ENCODE measurements at places on chromosomes 7 and 10.

DNA sequence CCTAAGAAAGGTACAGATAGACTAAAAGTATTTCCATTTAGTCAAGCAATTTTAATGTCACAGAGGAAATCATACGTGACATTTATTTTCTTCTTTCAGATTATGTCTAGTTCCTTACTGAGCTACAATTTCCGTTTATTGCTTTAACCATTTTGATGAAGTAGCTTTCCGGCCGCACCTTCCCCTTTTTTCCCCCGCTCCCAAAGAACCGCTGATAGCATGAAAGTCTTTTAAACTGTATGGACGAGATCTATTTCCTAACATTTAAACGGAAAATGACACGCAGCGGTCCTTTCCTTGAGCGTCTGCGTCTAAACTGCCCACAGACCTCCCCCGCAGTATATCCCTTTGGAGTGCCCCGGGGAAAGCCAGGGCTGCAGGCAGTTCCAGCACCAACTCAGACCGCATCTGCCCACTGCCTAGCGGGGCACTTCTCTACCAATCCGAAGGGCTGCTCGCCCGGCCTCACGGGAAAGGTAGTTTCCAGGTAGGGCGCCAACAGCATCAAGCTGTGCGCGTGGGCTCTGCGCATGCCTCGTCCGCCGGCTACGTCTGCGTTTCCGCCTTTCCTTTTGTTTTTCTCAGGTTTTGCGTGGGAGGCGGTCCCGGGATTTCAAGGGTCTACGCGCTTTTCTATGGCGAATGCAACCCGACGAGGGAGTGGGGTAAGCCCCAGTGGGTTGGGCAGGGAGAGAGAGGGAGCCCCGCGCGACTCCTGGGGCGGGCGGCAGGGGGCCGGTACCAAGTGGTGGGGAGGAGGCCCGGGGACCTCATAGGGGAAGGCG lies at the start of gene ZNF33A:
Gene ZNF33A, plus strand, starts transcription at position 557 of the 785 bp plus-strand sequence. CDS start 1,667 bp downstream, outside the sequence.
- no peaks in the 10 kb centered on the region for H3K27me3 ChIP-seq
- H3K4me3 ChIP-seq = peak within 1 kb of the TSS; percentile 99
- peak; percentile 85 for DNase-seq
- peak within 1 kb of the TSS; percentile 100 for H3K27ac ChIP-seq

DNA sequence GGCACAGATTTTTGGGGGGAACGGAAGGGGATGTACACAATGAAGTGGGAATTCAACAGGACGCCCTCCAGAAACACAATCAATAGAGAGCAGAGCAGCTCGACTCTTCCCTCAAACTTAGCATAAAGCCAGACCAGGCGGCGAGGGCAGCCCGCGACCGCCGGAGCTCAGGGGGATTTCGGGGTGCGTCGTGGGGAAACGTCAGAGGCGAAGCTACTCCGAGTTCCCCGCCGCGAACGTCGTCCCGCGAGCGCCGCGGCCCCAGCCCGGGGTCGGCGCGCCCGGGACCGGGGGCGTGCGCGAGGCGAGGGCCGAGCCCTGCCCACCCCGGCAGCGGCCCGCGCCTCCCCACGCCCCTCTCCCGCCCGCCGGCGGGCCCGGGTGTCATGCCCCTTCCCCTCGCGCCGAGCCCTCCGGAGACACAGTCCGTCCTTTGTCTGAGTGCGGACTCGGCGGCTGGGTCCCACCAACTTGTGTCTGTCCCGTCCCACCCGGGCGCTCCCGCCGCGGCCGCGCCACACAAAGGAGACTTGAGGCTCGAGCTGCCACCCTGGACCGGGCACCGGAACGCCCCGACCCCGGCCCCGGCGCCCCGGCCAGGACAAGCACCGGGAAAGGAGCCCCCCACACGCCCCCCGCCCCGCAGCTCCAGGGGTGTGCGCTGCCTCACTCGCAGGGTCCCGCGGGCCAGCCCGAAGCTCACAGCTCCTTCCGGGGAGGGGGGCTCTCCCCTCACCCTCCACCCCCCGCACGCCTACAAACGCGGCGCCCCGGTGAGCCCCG lies 634 bp downstream of the EZH2 start:
- peak overlapping the region; percentile 92 for H3K4me3 ChIP-seq
- peaks cover 19% of the 10 kb centered on the region for H3K36me3 ChIP-seq
- H3K27ac ChIP-seq = peak overlapping the region; percentile 93
- peaks cover 10% of the 10 kb centered on the region for H3K4me1 ChIP-seq
- H3K27me3 ChIP-seq = no peaks in the 10 kb centered on the region

GRCh38 chr10:2641028-2641427 lies 426.3 kb upstream of the PFKP start:
- peaks cover 5% of the 10 kb centered on the region for H3K27me3 ChIP-seq
- no peak for DNase-seq
- no peak overlapping the region for H3K27ac ChIP-seq

DNA sequence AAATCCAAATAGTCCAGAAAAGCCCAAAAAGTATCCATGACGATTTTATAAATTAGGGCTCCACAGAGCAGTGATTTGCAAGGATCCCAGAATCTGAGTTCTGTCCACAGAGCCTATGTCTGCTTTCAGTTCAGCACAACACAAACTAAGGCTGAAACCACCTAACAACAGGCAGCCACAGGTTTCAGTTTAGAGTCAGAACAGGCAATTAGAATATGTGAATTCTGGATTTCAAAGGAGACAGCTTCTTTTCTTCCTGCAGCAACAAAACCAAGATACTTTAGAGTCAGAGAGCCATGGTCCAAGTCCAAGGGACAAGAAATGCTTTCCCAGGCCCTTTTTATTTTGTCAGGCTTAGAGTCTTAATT lies 23.6 kb downstream of the IFIT3 start:
- no peak overlapping the region for H3K27ac ChIP-seq
- H3K4me1 ChIP-seq = no peaks in the 10 kb centered on the region
- no peak for DNase-seq
- H3K4me3 ChIP-seq = no peak overlapping the region
- no peaks in the 10 kb centered on the region for H3K36me3 ChIP-seq

DNA sequence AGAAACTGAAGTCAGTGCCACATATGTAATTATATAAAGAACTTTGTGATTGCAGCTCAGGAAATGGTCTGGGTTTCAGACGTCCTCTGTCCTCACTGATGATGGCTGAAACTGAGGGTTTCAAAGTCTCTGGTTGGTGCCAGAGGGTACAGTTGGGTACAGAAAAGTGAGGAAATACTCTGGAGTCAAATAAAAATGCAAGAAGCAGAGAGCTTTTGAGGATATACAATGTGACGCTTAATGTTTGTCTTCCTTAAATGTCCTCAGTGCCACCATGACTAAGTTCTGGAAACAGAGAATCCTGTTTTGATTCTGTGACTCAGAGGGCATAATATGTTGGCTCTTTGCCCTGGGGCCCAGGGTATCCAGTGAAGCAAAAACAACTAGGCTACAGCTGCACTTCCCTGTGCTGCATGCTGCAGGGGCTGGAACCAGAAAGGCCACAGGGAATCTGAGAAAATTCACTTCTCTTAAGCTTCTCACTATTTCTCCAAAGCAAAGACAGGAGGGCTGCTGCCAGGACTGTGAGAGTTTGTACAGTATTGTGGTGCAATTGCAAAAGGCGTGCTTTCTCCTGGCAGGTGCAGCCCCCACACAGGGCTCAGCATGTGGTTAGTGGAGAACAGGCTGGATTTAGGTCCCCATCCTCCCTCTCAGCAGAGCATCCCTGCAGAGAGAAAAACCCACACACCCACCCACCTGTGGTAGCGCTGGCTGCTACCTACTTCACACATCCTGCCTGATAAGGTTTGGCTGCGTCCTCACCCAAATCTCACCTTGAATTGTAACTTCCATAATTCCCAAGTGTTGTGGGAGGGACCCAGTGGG lies 169.5 kb upstream of the SVIL start:
- H3K4me1 ChIP-seq = no peaks in the 10 kb centered on the region
- peaks cover 45% of the 10 kb centered on the region for H3K27me3 ChIP-seq
- H3K36me3 ChIP-seq = no peaks in the 10 kb centered on the region
- no peak overlapping the region for H3K4me3 ChIP-seq

- no peak for DNase-seq
- H3K27me3 ChIP-seq = peaks cover 12% of the 10 kb centered on the region
- H3K4me1 ChIP-seq = no peaks in the 10 kb centered on the region
- H3K4me3 ChIP-seq = no peak overlapping the region
Observed at GRCh38 chr10:66931340-66931948, 5.6 kb downstream of the LRRTM3 start.

DNA sequence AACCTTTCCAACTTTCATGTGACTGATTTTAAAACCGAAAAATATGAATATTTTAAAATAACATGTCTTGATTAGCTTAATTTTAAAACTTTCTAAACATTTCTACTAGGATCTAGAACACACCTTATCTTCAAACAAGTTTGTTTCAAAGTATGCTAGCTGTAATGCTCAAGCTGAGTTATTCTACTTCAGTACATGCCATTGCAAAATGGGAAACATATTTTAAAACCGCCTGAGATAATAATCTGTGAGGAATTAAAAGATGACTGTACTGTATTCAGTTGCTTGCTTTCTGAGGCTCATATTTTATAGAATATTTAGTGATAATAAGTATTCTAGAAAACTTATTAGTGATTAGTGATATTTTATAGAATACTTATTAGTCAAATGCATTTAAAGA lies 99.6 kb downstream of the LMBR1 start:
- no peak overlapping the region for H3K27ac ChIP-seq

- DNase-seq = no peak
- H3K27ac ChIP-seq = no peak overlapping the region
- H3K36me3 ChIP-seq = peaks cover 9% of the 10 kb centered on the region
Observed at GRCh38 chr7:102030696-102031095, 213.3 kb downstream of the CUX1 start.

GRCh38 chr10:113712755-113713639 lies 33.3 kb downstream of the CASP7 start:
- peaks cover 5% of the 10 kb centered on the region for H3K36me3 ChIP-seq
- no peak overlapping the region for H3K27ac ChIP-seq
- peaks cover 33% of the 10 kb centered on the region for H3K4me1 ChIP-seq
- no peak overlapping the region for H3K4me3 ChIP-seq
- no peaks in the 10 kb centered on the region for H3K27me3 ChIP-seq
- DNase-seq = no peak

- H3K4me1 ChIP-seq = no peaks in the 10 kb centered on the region
- no peak for DNase-seq
- H3K4me3 ChIP-seq = no peak overlapping the region
- no peaks in the 10 kb centered on the region for H3K27me3 ChIP-seq
- H3K36me3 ChIP-seq = no peaks in the 10 kb centered on the region
Observed at GRCh38 chr10:76643511-76643911, 994.1 kb downstream of the KCNMA1 start.

DNA sequence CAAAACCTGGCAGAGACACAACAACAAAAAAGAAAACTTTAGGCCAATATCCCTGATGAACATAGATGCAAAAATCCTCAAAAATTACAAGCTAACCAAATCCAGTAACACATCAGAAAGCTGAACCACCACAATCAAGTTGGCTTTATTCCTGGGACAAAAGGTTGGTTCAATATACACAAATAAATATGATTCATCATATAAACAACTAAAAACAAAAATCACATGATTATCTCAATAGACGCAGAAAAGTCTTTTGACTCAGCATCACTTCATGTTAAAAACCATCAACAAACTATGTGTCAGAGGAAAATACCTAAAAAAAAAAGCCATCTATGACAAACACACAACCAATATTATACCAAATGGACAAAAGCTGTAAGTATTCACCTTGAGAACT lies 283.5 kb downstream of the THSD7A start:
- no peaks in the 10 kb centered on the region for H3K36me3 ChIP-seq
- no peak overlapping the region for H3K4me3 ChIP-seq
- no peaks in the 10 kb centered on the region for H3K27me3 ChIP-seq
- no peaks in the 10 kb centered on the region for H3K4me1 ChIP-seq

- no peak overlapping the region for H3K4me3 ChIP-seq
- H3K27ac ChIP-seq = no peak overlapping the region
Observed at GRCh38 chr7:1681581-1681980, 11.5 kb downstream of the ELFN1 start.

DNA sequence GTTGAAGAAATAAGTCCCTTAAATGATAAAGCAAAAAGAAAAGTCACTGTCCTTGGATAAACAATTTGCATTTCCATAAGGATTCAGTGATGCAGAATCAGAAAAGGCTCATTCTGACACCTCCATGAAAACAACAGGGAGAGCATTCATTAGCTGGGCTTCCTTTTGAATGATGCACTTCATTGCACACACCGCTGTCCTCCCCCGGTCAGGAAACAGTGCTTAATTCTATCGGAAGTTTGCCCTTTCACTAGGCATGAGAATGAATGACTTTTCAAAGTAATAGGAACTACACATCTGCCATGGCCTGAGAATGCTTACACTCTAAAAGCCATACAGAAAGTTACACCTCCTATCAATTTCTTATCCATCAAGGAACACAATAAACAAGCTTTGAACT lies 4.2 kb downstream of the PCDH15 start:
- H3K27me3 ChIP-seq = no peaks in the 10 kb centered on the region
- DNase-seq = no peak
- no peaks in the 10 kb centered on the region for H3K4me1 ChIP-seq
- no peaks in the 10 kb centered on the region for H3K36me3 ChIP-seq
- H3K4me3 ChIP-seq = no peak overlapping the region

DNA sequence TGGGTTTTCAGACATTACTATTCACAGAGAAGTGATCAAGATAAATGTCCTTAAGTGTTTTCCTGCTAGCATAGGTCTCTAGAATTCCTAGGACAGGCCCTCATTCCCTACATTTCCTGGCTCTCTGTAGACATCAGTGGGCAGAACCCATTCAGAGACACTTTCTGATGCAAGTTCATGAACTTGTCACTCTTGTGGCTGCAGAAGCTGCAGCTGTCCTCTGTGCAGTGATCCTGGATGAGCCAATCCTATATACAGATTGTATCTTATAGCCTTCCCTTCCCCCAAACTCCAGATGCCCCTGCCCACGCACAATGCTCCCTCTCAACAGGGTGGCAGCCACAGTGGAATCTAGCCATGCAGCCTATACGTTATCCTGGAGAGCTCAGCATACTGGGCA lies 12.6 kb upstream of the GRB10 start:
- no peak overlapping the region for H3K4me3 ChIP-seq
- H3K27me3 ChIP-seq = peaks cover 76% of the 10 kb centered on the region
- H3K36me3 ChIP-seq = peaks cover 1% of the 10 kb centered on the region
- no peak for DNase-seq

GRCh38 chr10:17617031-17617911 lies at the start of gene HACD1:
TSS of gene HACD1 (minus strand) at chr10:17617374. CDS start at chr10:17617339, 35 bp downstream.
- H3K4me3 ChIP-seq = peak within 1 kb of the TSS; percentile 84
- no peak for DNase-seq
- peaks cover 6% of the 10 kb centered on the region for H3K4me1 ChIP-seq
- H3K27me3 ChIP-seq = peaks cover 22% of the 10 kb centered on the region

Data from central memory CD8-positive, alpha-beta T cell (primary cell).